ENCODE measurements at places on chromosomes 6 and 20. TPM values are rescaled to one million over a fixed set of nuclear protein-coding genes. Genes with fewer than 3 reads are reported as not detected.
A peak's percentile ranks its signal among the peaks of the same experiment; 100 is the strongest.

Gene GLO1
- 54.3 TPM for total RNA-seq

Gene PLA2G7
- total RNA-seq = 0.31 TPM

Gene SNX5
- 116 TPM for total RNA-seq

Gene BPI
- total RNA-seq = 9.3 TPM

DNA sequence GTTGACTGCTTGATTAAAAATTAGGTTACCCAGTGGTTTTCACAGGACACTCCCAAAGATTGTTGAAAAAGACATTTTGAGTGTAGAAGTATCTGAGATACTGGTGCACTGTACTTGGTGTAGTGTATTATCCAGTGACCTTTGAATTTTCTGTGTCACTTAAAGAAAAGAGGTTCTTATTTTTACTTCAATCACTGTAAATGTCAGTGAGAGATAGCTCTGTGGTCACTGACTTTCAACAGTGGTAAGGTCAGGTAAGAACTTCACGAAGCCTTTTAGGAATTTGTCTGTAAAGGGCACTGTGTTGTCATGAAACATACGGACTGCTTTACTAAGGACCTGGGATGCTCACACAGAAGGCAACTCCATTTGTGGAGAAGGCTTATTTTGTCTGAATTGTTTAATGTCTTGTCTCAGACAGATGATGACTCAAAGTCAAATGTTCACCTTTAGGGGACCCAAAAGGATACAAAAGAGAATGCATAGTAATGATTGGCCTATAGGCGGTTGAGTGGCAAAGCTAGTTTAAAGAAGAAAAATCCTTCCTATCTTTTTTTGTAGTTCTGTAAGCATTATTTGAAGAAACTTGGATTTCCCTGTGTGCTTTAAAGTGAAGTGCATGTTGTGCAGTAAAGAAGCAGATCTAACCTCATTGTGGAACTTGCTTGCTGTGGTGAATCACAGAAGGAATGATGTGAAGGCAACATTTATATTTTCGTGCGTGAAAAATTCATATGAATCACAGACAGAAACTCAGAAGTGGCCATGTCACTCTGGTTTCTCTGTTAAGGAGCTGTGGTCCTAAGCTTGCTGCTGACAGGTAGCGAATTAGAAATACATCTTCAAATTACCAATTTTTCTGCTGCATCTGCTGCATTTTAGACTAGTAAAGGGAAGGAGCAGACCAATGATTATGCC, 47.3 kb downstream of the ZFAND3 start:
- H3K4me1 ChIP-seq = peaks cover 16% of the 10 kb centered on the region
- no peak for DNase-seq
- no peaks in the 10 kb centered on the region for H3K27me3 ChIP-seq
- no peak overlapping the region for H3K4me3 ChIP-seq

GRCh38 chr20:33465481-33466302, 22.1 kb upstream of the SNTA1 start:
- no peaks in the 10 kb centered on the region for H3K36me3 ChIP-seq
- H3K27ac ChIP-seq = no peak overlapping the region
- H3K4me3 ChIP-seq = no peak overlapping the region
- no peak for DNase-seq

GRCh38 chr6:16676978-16677377, 84.3 kb downstream of the ATXN1 start:
- peaks cover 18% of the 10 kb centered on the region for H3K4me1 ChIP-seq
- H3K27me3 ChIP-seq = no peaks in the 10 kb centered on the region
- peak; percentile 43 for DNase-seq
- H3K27ac ChIP-seq = peak overlapping the region; percentile 10
- no peak overlapping the region for H3K4me3 ChIP-seq

- DNase-seq = no peak
- H3K4me3 ChIP-seq = no peak overlapping the region
- H3K4me1 ChIP-seq = no peaks in the 10 kb centered on the region
- H3K27me3 ChIP-seq = no peaks in the 10 kb centered on the region
Observed at GRCh38 chr6:40460380-40460779, 126.8 kb downstream of the LRFN2 start.

DNA sequence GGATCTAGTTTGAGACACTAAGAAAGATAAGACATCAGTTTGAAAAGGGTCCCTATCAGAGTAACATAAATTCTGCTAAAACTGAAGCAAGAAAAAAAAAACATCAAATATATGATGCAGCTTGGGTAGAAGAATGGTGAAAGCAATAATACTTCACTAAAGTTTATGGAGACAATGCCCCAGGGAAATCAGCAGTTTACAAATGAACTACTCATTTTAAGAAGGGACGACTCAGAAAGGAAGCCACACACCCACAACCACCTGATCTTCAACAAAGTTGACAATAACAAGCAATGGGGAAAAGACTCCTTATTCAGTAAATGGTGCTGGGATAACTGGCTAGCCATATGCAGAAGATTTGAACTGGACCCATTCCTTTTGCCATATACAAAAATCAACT, 143.5 kb downstream of the TPBG start:
- H3K27me3 ChIP-seq = no peaks in the 10 kb centered on the region
- H3K4me3 ChIP-seq = no peak overlapping the region
- no peaks in the 10 kb centered on the region for H3K36me3 ChIP-seq
- no peak for DNase-seq

- no peak for DNase-seq
- H3K27me3 ChIP-seq = no peaks in the 10 kb centered on the region
- no peak overlapping the region for H3K27ac ChIP-seq
- H3K4me3 ChIP-seq = no peak overlapping the region
- H3K36me3 ChIP-seq = no peaks in the 10 kb centered on the region
Observed at GRCh38 chr20:41510847-41511450, 107.2 kb downstream of the CHD6 start.

DNA sequence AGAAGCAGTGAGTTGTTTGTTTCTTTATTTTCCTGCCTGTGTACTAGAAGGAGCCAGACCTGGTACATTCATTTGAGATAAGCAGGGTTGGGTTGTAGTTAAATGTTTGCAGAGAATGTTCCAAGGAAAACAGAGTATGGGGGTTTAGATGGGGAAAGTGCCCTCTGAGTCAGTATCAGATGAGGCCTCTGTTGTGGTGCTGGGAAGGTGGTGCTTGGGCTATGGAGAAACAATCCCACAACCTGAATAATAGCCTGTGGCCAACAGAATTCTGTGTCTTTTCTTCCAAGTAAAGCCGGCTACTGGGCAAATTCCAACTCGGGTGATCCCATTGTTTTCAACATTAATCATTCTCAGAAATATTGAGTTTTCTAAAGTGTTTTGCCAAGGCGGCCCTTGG, 109.3 kb downstream of the RNF144B start:
- H3K36me3 ChIP-seq = no peaks in the 10 kb centered on the region
- no peaks in the 10 kb centered on the region for H3K4me1 ChIP-seq
- no peak overlapping the region for H3K27ac ChIP-seq
- DNase-seq = no peak
- no peak overlapping the region for H3K4me3 ChIP-seq

- H3K27me3 ChIP-seq = no peaks in the 10 kb centered on the region
- no peaks in the 10 kb centered on the region for H3K36me3 ChIP-seq
- no peaks in the 10 kb centered on the region for H3K4me1 ChIP-seq
- no peak overlapping the region for H3K27ac ChIP-seq
- DNase-seq = no peak
- H3K4me3 ChIP-seq = no peak overlapping the region
Observed at GRCh38 chr20:57053793-57054552, 212.5 kb downstream of the BMP7 start.

DNA sequence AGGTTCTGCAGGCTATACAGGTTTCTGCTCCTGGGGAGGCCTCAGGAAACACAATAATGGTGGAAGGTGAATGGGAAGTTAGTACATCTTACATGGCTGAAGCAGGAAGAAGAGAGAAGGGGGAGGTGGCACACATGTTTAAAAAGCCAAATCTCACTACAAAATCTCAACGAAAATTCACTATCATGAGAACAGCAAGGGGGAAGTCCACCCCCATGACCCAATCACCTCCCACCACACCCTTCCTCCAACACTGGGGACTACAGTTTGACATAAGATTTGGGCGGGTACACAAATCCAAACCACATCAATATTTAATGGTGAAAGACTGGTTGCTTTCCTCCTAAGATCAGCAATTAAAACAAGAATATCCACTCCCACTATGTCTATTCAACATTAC, 13.8 kb upstream of the POLR1H start:
- no peaks in the 10 kb centered on the region for H3K4me1 ChIP-seq
- H3K4me3 ChIP-seq = no peak overlapping the region
- H3K36me3 ChIP-seq = no peaks in the 10 kb centered on the region

- no peaks in the 10 kb centered on the region for H3K36me3 ChIP-seq
- H3K4me3 ChIP-seq = no peak overlapping the region
- H3K4me1 ChIP-seq = no peaks in the 10 kb centered on the region
- no peaks in the 10 kb centered on the region for H3K27me3 ChIP-seq
- DNase-seq = no peak
Observed at GRCh38 chr20:90651-91050, 3.2 kb downstream of the DEFB125 start.

GRCh38 chr6:144993870-144994269, 708.7 kb downstream of the UTRN start:
- no peaks in the 10 kb centered on the region for H3K27me3 ChIP-seq
- DNase-seq = no peak
- H3K4me3 ChIP-seq = no peak overlapping the region
- H3K4me1 ChIP-seq = no peaks in the 10 kb centered on the region
- no peak overlapping the region for H3K27ac ChIP-seq

DNA sequence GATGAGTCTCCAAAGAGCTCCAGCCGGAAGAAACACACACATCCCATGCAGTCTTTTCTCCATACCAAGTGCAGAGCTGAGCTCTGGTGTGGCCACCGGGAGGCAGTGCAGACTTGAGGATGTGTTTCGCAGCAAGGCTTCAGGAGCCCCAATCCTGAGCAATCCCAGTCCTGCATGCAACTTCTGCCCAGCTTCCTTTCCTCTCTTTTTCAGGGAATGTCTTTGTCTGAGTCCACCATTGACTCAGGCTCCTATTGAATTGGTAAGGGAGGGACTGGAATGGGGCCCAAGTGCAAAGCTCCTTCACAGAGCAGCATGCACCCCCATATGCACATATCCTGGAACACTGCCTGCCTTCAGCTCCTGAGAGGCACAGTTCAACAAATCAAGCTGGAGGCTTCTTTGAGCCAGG, 50.5 kb upstream of the ASIP start:
- H3K27me3 ChIP-seq = no peaks in the 10 kb centered on the region
- H3K4me1 ChIP-seq = no peaks in the 10 kb centered on the region

- H3K4me1 ChIP-seq = no peaks in the 10 kb centered on the region
- H3K36me3 ChIP-seq = no peaks in the 10 kb centered on the region
- DNase-seq = no peak
Observed at GRCh38 chr20:15905661-15906060, 667.6 kb downstream of the KIF16B start.

DNA sequence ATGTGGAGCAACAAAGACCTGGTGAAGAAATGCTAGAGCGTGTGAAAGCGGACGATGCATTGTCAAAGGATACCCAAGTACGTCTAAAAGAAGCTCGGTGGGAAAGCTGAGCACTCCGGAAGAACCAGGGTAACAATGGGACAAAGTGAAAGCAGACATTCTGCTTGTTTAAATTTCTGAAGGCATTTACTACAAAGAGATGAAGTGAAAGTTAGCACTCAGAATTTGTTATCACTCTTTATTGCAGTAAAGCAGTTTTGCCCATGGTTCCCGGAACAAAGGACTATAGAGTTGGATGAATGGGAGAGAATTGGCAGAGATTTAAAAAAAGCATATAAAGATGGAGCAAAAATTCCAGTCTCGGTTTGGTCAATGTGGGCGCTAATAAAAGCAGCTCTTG, 12.8 kb upstream of the IRAK1BP1 start:
- no peak overlapping the region for H3K27ac ChIP-seq
- no peaks in the 10 kb centered on the region for H3K27me3 ChIP-seq
- no peak overlapping the region for H3K4me3 ChIP-seq
- peaks cover 3% of the 10 kb centered on the region for H3K4me1 ChIP-seq
- DNase-seq = no peak
- no peaks in the 10 kb centered on the region for H3K36me3 ChIP-seq

DNA sequence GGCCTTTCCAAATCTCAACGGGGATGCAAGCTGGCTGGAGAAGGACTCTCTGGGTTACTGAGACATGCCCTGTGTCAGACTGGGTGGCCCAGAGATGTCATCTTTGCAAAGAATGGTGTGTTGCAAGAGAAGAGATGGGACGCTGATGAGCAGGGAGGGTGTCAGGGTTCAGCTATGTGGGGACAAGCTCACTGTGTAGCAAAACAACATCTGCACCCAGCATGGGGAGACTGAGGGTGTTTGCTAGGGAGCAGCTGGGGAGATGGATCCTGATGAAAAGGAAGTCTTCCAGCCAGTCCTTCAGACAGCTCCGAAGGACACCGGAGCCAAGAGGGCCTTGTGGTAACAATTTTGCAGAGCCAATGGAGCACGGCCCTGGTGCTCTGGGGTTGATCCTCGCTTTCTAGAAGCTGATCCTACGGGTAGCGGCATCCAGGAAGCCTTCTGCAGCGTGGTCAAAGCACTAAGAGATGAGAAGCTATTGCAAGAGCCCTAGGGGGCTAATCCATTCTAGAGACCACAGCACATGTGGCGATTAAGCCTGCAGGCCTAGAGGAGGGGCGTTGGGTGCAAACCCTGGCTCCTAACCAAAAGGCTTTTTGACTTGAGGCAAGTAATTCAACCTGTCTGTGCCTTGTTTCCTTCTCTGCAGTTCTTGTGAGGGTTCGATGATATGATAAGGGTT, 39.9 kb downstream of the EDN3 start:
- H3K4me3 ChIP-seq = no peak overlapping the region
- no peaks in the 10 kb centered on the region for H3K4me1 ChIP-seq
- H3K27ac ChIP-seq = no peak overlapping the region
- H3K36me3 ChIP-seq = no peaks in the 10 kb centered on the region
- H3K27me3 ChIP-seq = no peaks in the 10 kb centered on the region

GRCh38 chr6:41957117-41957516, 15.5 kb upstream of the CCND3 start:
- H3K27ac ChIP-seq = no peak overlapping the region
- no peak for DNase-seq
- no peak overlapping the region for H3K4me3 ChIP-seq
- H3K36me3 ChIP-seq = no peaks in the 10 kb centered on the region

DNA sequence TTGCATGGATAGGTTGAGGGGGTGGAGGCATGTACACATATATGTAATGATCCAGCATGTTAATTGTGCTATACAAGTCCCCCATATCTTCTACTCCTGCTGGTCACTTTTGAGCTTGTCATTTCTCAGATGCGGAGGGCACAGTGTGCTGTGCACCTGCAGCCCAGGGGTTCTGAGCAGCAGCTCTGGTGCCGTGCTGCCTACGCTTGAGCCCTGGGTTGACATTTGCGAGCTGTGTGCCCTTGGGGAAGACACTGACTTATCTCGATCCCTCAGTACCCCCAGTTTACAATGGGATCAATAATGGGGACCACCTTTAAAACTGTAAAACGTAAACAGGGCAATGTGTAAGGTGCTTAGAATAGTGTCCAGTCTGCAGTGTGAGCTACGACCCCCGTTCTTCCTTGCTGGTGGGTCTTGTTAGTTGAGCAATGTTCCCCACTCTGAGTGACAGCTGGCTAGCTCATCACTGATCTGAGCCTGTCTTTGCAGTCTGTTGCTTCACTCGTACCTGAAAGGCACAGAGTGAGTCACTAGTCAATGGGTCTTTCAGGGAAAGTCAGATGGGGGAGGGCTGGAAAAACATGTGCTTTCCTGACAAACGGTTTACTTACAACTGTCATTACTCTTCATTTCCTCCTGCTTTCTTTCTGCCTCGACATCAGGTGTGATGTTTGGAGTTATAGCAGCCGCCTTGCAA, 91.7 kb downstream of the SLC2A10 start:
- no peaks in the 10 kb centered on the region for H3K27me3 ChIP-seq
- no peak overlapping the region for H3K4me3 ChIP-seq
- H3K27ac ChIP-seq = no peak overlapping the region
- DNase-seq = no peak
- no peaks in the 10 kb centered on the region for H3K4me1 ChIP-seq

- H3K27ac ChIP-seq = peak within 1 kb of the TSS; percentile 57
- peak; percentile 97 for DNase-seq
- no peaks in the 10 kb centered on the region for H3K36me3 ChIP-seq
Observed at GRCh38 chr6:41787219-41787917, at the start of gene TOMM6. Gene TOMM6, plus strand, starts transcription at chr6:41787694. Its CDS starts 4 bp downstream, at chr6:41787698.
